ENCODE measurements at places on chromosomes 4 and X. TPM values are rescaled to one million over a fixed set of nuclear protein-coding genes. Genes with fewer than 3 reads are reported as not detected.

The CSAG3 gene
- not detected for total RNA-seq

The CFP gene
- 1.6 TPM for total RNA-seq

The YY2 gene
- total RNA-seq: 1.5 TPM

The FATE1 gene
- total RNA-seq: not detected

The HTN3 gene
- total RNA-seq: not detected

DNA sequence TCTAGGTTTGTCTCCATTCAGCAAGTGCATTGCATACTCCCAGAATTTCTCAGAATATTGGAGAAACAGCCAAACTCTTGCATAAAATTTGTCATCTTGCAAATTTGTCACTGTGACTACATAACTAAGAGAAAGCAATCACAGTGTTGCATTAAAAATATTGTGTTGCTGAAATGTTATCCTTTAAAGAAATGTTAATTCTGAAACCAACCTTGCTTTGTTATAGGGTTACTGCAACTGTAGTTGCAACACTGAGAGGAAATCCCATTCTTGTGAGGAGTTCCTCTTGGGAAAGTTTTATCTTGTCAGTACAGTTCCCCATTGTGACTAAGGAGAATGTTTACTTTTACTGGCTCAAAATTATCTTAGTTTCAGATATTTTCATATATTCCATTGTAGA, 20.9 kb downstream of the CYBB start:
- H3K4me1 ChIP-seq: no peaks in the 10 kb centered on the region
- H3K36me3 ChIP-seq: no peaks in the 10 kb centered on the region
- H3K27me3 ChIP-seq: no peaks in the 10 kb centered on the region
- H3K4me3 ChIP-seq: no peak overlapping the region
- H3K27ac ChIP-seq: no peak overlapping the region

DNA sequence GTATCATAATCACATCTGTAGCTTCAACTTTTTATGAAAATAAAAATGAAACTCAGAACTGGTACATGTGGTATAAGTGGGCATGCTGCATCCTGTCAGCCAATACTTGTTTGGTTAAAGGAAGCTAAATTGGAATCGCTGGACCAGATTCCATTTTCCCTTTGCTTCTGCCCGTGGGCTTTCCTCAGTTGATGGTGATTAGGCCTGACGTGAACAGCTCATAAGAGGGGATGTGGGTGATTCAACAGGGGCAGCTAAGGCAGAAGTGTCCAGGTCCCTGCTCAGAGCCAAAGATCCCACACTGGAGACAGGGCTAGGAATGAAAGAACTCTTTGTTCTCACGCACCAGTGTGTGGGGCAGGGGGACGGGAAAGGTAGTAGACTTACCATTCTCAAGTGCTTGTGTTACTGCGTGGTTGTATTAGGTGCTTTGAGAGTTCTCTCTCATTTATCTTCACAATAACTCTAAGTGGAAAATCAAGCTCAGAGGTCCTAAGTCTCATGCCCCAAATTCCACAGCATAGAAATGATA, 63.2 kb upstream of the GUCY1A1 start:
- no peaks in the 10 kb centered on the region for H3K27me3 ChIP-seq
- no peak overlapping the region for H3K27ac ChIP-seq
- H3K4me1 ChIP-seq: peaks cover 10% of the 10 kb centered on the region
- H3K36me3 ChIP-seq: no peaks in the 10 kb centered on the region
- H3K4me3 ChIP-seq: no peak overlapping the region

GRCh38 chr4:146059865-146060264, 115.7 kb upstream of the LSM6 start:
- no peaks in the 10 kb centered on the region for H3K36me3 ChIP-seq

GRCh38 chrX:119537487-119537886, 27.7 kb downstream of the STEEP1 start:
- peaks cover 4% of the 10 kb centered on the region for H3K4me1 ChIP-seq
- no peak for DNase-seq
- peaks cover 4% of the 10 kb centered on the region for H3K36me3 ChIP-seq
- no peaks in the 10 kb centered on the region for H3K27me3 ChIP-seq
- no peak overlapping the region for H3K4me3 ChIP-seq

DNA sequence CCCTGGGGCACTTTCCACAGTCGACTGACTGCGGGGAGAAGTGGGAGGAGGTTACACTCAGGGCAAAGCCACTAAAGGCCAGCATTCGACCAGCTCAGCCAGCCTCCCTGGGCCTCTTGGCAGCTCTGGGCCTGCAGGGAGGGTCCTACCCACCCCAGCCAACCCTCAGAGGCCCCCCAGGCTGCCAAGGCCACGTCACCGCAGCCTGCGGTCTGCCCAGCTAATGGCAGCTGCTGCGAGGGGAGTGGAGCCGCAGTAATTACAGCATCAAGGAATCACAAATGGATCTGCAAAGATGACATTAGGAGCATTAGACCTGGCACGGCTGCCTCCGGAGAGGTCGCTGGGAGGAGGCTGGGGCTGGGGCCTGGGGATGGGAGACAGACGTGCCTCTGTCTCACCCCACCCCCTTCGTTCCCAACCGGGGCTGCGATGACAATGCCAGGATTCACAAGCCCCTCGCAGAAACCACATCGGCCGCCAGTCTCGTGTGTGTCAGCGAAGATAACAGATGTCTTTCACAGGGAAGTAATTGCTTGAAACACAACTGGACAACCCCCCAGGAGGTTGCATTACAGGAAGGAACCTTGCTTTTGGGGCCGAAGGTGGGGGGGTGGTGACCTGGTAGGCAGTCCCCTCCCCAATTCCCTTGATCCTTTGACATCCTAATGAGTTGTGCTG, 367.6 kb downstream of the BCOR start:
- H3K4me3 ChIP-seq: peak overlapping the region; percentile 56
- H3K36me3 ChIP-seq: no peaks in the 10 kb centered on the region
- H3K27me3 ChIP-seq: no peaks in the 10 kb centered on the region
- peak overlapping the region; percentile 35 for H3K27ac ChIP-seq
- DNase-seq: peak; percentile 48

DNA sequence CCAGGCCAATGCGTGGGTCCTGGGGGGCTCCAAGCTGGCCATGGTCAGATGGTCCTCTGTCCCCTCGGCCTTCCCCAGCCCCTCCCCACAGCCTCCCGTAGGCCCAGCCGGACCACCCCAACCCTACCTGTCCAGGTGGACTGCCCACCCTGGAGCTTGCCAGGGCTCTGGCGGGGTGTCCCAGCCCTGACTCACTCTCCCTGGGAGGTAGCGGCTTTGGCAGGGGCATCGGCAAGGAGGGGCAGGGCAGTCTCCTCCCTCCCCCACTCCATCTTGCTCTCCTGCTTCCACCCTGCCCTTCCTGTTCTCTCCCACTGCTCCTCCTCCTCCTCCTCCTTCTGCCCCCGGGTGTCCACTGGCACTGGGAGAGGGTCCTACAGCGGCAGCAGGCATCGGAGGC, 7.4 kb downstream of the BGN start:
- no peak overlapping the region for H3K27ac ChIP-seq
- H3K4me1 ChIP-seq: peaks cover 7% of the 10 kb centered on the region
- no peaks in the 10 kb centered on the region for H3K27me3 ChIP-seq

DNA sequence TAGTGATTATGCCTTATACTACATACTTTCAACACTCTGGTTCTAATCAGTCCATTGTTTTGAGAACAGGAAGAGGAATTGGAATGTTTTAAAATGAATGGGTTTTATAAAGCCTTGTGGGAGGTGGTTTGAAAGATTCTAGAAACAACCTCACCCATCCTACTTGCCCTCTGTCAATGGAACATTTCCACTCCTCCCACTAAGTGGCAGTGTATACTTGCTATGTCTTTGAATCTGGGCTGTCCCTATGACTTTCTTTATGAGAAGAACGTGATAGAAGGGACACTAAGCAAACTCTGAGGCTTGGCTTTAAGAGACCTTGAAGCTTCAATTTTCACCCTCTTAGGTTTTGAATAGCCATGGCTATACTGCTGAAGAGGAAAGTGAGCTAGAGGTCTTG, 611.2 kb downstream of the PPP4R3C start:
- no peak overlapping the region for H3K4me3 ChIP-seq
- no peaks in the 10 kb centered on the region for H3K36me3 ChIP-seq
- DNase-seq: no peak
- no peaks in the 10 kb centered on the region for H3K4me1 ChIP-seq
- H3K27ac ChIP-seq: no peak overlapping the region
- no peaks in the 10 kb centered on the region for H3K27me3 ChIP-seq

GRCh38 chrX:118603981-118604380, 108.4 kb downstream of the DOCK11 start:
- no peak overlapping the region for H3K27ac ChIP-seq
- DNase-seq: peak; percentile 16
- no peak overlapping the region for H3K4me3 ChIP-seq
- H3K27me3 ChIP-seq: no peaks in the 10 kb centered on the region
- H3K4me1 ChIP-seq: peaks cover 4% of the 10 kb centered on the region

DNA sequence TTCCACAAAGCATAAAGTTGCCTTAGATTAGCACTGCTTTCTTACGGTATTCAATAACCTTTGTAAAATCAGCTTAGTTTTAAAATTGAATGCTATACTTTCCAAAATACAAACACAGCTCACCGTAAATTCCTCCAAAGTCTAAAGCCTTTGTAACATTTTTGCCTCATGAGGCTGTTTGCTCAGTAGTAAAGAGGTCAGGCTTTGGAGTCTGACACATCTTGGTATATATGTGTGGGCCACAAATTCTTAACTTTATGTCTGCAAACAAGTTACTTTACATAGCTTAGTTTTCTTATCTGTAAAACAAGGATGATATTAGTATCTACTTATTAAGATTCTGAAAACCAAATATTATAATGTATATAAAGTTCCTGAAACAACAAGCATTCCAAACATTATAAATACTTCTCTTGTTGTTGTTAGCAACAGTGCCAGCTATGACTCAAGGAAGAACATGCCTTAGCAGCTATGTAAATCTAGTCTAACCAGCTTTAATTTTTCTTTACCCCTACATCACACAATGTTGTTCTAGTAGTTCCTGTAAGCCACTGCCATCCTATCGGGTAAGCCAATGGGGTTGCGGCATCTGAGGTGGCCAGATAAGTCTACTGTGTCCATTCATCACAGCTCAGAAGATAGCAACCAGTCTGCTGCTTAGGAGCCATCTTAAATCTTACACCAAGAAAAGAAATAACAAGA, 709.0 kb downstream of the KLHL13 start:
- no peaks in the 10 kb centered on the region for H3K4me1 ChIP-seq
- H3K27me3 ChIP-seq: no peaks in the 10 kb centered on the region
- no peak overlapping the region for H3K27ac ChIP-seq

GRCh38 chr4:108005807-108006206, 16.1 kb downstream of the HADH start:
- no peak overlapping the region for H3K4me3 ChIP-seq
- no peaks in the 10 kb centered on the region for H3K27me3 ChIP-seq
- no peak for DNase-seq
- H3K27ac ChIP-seq: no peak overlapping the region

DNA sequence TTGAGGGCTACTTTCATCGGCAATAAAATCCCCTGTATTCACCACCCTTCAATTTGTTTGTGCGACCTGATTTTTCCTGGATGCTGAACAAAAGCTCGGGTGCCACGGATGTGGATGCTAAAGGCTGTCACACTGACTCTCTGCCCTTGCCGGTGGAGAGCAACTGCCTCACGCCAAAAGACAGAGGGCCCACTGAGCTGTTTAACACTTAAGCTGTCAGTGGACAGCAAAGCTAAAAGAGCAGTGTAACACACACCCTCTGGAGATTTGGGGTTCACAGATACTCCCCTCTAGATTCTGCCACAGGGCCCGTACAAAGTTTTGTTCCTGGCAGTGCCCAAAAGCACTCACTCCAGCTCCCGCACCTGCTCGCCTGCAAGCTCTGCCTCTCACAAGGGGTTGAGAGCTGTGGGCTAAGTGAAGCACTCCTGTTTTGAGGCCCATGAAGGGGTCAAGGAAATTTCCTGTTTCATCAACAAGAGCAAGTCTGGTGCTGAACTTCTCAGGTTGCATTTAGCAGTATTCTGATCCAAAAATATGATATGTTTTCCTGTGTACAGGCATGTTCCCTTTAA, 1571.9 kb downstream of the ADGRL3 start:
- no peaks in the 10 kb centered on the region for H3K27me3 ChIP-seq
- no peak for DNase-seq
- H3K4me1 ChIP-seq: no peaks in the 10 kb centered on the region
- no peak overlapping the region for H3K4me3 ChIP-seq
- H3K27ac ChIP-seq: no peak overlapping the region

GRCh38 chr4:109355835-109356234, 53.4 kb upstream of the COL25A1 start:
- no peaks in the 10 kb centered on the region for H3K27me3 ChIP-seq
- no peak overlapping the region for H3K4me3 ChIP-seq
- H3K36me3 ChIP-seq: no peaks in the 10 kb centered on the region

GRCh38 chr4:54659749-54660535, 2.2 kb downstream of the KIT start:
- H3K27me3 ChIP-seq: peaks cover 46% of the 10 kb centered on the region
- no peak for DNase-seq
- H3K4me3 ChIP-seq: peak overlapping the region; percentile 94
- no peak overlapping the region for H3K27ac ChIP-seq

- no peak for DNase-seq
- H3K27me3 ChIP-seq: no peaks in the 10 kb centered on the region
- no peak overlapping the region for H3K4me3 ChIP-seq
- H3K36me3 ChIP-seq: peaks cover 4% of the 10 kb centered on the region
- H3K4me1 ChIP-seq: no peaks in the 10 kb centered on the region
Measured at GRCh38 chr4:128177498-128177897, 110.1 kb downstream of the PGRMC2 start.

GRCh38 chr4:164955107-164955805, 22.2 kb downstream of the TRIM61 start:
- peaks cover 3% of the 10 kb centered on the region for H3K27me3 ChIP-seq
- no peak overlapping the region for H3K27ac ChIP-seq
- peak overlapping the region; percentile 93 for H3K4me3 ChIP-seq
- peaks cover 14% of the 10 kb centered on the region for H3K36me3 ChIP-seq

DNA sequence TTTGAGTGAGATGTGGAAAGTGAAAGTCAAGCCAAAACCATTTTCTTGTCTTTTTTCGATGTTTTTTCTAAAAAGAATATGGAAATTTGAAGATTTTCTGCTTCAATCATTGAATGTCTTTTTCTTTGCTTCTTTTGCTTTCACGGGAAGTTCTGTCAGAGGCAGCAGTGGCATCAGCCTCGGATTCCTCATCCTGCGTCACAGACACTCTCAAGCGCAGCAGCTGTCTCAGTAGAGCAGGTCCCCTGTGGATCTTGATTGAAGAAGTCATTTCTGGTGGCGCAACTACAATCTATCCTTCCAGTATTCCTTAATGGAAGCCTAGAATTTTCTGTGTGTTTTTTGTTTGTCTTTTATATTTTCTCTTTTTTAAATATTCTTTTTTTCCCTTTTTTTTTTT, 52.7 kb upstream of the NEIL3 start:
- no peak overlapping the region for H3K27ac ChIP-seq
- DNase-seq: no peak
- no peaks in the 10 kb centered on the region for H3K36me3 ChIP-seq
- no peak overlapping the region for H3K4me3 ChIP-seq
- no peaks in the 10 kb centered on the region for H3K4me1 ChIP-seq
- no peaks in the 10 kb centered on the region for H3K27me3 ChIP-seq

- no peaks in the 10 kb centered on the region for H3K27me3 ChIP-seq
- peaks cover 5% of the 10 kb centered on the region for H3K4me1 ChIP-seq
- peaks cover 4% of the 10 kb centered on the region for H3K36me3 ChIP-seq
- peak overlapping the region; percentile 54 for H3K27ac ChIP-seq
Measured at GRCh38 chr4:109665783-109666485, 37.3 kb downstream of the CASP6 start.

All from neural crest cell (in vitro differentiated cells).